ENCODE measurements at places on chromosomes 5 and 9. TPM values are rescaled to one million over a fixed set of nuclear protein-coding genes. Genes with fewer than 3 reads are reported as not detected.

GRCh38 chr9:9112001-9112720 is 1312.6 kb upstream of the DMAC1 start:
- DNase-seq: no peak

DNA sequence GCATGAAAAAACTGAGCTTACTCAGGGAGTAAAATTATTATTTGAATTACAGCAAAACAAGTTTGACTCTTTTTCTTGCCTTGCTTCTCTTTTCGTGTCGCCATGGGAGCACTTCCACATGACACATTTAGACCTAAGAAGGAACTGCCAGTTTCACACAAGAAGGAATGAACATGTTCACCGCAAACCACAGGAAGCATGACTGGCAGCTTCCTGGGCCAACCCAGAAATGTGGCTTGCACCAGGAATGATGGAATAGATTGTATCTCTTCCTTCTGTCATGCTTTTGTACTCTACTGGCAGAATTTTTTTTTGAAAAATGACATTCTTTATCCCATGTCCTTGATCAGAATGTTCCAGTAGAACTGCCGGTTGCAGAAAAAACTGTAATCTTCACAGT is 32.9 kb upstream of the MAN2A1 start:
- no peak for DNase-seq

GRCh38 chr5:17302604-17303003 is 85.2 kb downstream of the BASP1 start:
- DNase-seq: no peak

- DNase-seq: no peak
Measured at GRCh38 chr5:127801751-127802476, 98.7 kb downstream of the CCDC192 start.

DNA sequence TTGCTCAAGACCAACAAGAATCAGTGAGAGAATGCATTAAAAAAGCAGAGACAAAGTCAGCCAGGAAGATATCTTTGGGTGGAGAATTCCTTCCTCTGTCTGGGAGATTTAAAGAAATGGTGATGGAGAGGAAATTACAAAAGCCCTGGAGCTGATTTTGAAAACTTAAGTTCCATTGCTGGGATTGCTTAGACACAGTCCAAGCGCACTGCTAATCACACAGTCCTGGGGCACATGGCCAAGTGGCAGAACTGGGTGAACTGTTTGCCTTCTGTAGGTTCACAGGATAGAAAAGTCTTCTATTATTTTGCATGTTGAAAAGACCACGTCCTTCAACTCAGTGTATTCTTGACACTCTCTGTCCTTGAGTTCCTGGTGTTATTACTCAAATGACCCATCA is 284.9 kb upstream of the FBXL7 start:
- DNase-seq: no peak

- DNase-seq: no peak
Measured at GRCh38 chr5:10731913-10732312, 29.1 kb downstream of the DAP start.

DNA sequence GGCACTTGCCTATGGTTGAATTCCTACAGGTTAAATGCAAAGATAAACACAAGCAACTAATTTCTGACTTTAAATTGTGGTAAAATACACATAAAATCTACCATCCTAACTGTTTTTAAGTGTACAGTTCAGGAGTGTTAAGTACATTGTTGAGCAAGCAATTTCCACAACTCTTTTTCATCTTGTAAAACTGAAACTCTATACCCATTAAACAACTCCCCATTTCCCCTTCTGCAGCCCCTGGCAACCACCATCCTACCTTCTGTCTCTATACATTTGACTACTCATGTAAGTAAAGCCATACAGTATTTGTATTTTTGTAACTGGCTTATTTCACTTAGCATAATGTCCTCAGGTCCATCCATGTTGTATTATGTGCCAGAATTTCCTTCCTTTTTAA is 38.5 kb upstream of the STX17 start:
- DNase-seq: no peak

NKD2 gene
- 7.3 TPM for total RNA-seq

CTXN3 gene
- not detected for total RNA-seq

PCDHB3 gene
- 15.3 TPM for total RNA-seq

ERAP2 gene
- not detected for total RNA-seq

SLC45A2 gene
- total RNA-seq: not detected

All from GM23338 (cell line).